ENCODE measurements at places on chromosomes 7 and 10.

DNA sequence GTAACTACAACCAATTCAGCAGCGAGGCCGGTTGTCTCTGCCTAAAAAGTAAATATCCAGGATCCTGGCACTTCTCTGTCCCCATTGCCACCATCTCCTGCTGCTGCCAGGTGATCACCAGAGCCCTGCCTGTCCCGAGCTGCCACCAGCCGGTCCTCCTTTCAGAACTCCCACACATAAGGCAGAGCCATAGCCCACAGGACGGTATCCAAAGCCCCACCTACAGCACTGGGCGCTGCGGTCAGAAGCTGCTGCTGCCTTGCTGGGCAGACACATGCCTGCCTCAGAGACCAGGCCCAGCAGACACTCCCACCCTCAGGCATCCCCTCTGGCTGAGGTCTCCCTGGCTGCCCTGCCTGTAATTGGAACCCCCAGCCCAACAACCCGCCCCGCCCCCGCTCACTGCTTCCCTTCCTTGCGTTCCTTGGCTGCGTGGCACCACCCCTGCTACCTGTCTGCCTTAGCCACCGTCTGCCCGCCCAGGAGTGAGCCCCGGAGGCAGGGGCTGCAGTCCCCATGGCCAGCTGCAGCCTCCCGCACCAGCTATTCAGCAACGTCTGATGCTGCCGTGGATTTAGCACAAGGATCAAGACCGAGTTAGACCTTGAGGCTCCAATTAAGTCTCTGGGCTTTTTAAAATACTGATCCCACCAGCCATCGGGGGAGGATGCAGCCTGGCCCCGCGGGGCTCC is 100.7 kb downstream of the CYTH3 start:
- no peak for DNase-seq

GRCh38 chr7:135822376-135822775 is 73.8 kb upstream of the FAM180A start:
- DNase-seq, result no peak

- no peak for DNase-seq
Measured at GRCh38 chr10:73366381-73367298, 8.0 kb upstream of the CFAP70 start.

- no peak for DNase-seq
Measured at GRCh38 chr7:53340220-53340619, 304.8 kb downstream of the POM121L12 start.

DNA sequence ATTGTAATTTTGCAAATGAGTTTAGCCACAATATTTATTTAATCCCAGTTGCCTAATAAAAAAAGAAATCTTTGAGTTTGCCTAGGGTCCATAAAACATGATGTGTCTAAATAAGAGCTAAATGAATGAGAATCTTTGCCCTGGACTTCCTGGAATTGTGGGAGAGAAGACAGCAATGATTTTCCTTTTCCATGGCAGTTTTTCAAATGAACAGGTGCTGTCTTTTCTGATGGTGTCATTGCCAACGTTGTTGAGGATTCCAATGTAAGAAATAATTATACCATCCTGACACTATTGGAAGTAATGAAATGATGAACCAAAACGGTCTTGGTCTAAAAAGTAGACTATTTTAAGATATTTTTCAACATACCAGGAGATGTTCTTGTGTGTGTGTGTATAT is 984.7 kb upstream of the CELF2 start:
- DNase-seq, result no peak

GRCh38 chr10:113569576-113569975 is 16.7 kb downstream of the HABP2 start:
- no peak for DNase-seq

- no peak for DNase-seq
Measured at GRCh38 chr10:7984896-7985295, 69.6 kb upstream of the GATA3 start.

DNA sequence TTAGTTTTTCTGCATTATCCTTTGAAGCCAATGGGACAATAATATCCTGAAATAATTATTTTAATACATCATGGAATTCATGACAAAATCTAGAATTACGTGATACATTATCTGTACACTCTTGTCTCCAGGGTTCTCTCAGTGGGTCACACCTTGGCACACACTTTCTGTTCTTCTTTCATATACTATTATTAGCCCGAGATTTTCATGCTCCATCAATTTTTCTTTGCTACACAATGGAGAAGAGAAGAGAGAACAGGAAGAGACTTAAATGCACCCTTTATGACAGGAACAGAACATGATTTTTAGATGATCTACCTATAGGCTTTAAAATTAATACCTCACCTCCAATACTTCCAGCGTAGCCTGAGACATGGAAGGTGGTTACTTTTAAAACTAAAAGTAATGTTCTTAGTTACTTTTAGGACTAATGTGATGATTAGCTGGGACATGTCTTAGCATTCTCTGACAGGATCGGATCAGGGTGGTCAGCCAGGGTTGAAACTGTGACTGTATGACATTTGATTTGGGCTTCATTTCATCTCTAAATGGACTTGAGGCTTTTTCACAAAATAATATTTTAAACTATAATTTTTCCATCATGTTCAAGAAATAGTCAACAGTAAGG is 148.2 kb upstream of the WNT16 start:
- DNase-seq, result no peak

DNA sequence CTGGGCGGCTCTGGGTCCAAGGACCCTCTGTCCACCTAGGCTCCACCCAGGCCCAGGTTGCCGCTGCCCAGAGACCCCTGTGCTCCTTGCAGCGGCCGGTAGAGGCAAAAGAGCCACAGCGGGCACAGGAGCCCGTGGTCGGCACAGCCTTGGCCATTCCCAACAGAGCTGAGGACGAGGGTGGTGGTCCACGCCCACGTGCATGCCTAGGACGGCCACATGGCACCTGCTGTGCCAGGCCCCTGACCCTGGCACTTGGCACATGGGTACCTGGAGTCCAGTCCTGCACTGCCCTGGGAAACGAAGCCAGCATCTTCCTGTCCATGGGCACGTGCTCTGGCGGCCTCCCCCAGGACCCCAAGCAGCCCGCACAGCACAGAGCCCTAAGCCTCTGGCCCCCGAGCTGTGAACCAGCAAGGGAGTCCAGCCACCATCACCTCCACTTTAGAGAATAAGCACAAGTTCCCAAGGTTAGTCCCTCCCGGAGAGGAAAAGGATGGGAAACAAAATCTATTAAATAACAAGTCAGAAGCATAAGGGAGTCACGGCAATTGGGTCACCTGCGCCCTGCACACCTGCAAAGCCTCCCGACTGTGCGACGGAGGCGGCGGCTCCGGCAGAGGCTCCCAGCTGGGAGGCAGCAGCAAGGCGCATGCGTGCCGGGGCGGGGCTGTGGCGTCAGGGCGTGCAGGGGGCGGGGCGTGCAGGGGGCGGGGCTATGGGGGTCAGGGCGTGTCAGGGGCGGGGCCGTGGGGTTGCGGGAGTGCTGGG is 59.1 kb downstream of the STK32C start:
- DNase-seq, result peak; percentile 26

- no peak for DNase-seq
Measured at GRCh38 chr10:17548770-17549169, 68.4 kb downstream of the HACD1 start.

DNA sequence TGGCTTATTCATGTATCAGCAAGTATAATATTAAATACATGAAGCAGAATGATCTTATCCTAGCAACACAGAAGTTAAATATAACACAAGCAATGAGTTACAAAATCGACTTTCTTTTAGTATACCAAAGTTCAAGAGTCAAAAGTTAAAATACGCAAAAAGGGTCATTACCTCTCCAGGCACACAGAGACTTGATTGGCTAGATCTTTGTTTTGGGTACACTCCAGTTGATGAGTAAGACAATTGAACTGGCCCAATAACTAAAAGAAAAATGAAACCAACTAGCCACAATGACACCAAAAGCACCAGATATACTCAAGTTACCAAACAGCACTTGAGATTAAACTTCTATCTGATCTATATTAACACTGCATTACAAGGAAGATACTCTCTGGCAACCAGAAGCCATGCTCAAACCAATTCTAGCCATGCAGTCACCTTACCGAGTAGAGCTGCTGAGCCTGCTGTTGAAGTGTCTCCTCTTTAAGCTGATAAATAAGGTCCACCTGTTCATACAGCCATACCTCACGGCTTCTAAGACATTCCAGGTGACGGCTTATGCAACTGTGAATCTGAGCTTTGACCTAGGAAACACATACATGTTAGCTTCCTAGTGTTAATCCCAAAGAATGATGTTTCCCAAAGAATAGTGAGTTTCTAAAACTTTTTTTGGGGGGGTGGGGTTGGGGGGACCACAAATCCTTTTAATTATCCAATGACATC is 15.6 kb downstream of the NCOA4 start:
- DNase-seq, result no peak

DNA sequence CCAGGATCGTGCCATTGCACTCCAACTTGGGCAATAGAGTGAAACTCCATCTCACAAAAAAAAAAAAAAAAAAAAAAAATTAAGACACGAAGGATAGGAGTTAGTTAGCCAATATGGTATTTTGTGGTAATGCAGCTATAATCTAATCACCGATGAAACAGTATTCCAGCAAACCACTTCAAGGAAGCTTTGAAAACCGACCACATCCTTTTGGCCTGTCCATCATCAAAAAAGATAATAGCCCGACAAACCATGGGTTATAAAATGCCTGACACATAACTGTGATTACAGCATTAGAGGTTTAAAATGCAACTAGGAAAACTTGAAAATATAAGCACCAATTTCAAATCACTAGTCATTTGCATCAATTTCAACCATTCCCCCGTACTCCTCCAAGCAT is 728.6 kb upstream of the C7orf33 start:
- no peak for DNase-seq

- DNase-seq, result no peak
Measured at GRCh38 chr10:21173802-21174714, 276.9 kb upstream of the NEBL start.

DNA sequence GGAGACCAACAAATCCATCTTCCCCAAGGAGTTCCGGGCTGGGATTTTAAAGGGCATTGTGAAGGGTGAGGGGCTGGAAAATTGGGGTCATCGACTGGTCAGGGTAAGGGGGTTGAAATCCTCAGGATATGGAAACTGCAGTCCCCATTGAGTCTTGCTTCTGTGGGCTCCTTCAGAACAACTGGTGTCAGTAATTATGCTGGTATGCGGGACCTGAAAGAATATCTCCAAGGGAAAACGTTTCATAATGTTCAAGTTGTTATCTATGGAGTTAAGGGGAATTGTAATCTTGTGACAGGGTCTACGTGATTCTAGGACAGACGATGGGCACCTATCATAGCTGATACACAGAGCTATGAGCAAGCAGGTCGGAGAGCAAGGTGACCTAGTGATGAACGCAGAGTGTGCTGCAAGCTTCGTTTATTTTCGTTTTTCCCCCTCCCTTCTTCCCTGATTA is 494 bp upstream of the RHBDD2 start:
- no peak for DNase-seq

DNA sequence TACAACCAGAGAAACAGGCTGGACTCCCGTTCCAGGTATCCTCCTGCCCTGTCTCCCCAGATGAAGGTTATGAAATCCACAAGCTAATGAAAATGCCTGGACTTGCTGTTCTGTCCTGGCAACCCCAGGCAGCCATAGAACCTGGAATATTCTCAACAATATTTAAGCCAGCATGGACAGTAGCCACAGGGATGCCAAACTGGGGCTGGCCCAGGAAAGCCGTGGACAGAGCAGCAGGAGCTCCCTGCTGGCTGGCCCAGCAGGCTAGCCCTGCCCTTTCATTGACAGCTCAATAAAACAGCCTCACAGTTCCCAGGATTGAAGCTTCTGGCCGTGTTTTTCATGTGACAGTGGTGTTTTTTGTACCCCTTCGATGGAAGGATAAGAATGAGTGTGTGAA is 230.6 kb downstream of the BMPER start:
- DNase-seq, result no peak

DNA sequence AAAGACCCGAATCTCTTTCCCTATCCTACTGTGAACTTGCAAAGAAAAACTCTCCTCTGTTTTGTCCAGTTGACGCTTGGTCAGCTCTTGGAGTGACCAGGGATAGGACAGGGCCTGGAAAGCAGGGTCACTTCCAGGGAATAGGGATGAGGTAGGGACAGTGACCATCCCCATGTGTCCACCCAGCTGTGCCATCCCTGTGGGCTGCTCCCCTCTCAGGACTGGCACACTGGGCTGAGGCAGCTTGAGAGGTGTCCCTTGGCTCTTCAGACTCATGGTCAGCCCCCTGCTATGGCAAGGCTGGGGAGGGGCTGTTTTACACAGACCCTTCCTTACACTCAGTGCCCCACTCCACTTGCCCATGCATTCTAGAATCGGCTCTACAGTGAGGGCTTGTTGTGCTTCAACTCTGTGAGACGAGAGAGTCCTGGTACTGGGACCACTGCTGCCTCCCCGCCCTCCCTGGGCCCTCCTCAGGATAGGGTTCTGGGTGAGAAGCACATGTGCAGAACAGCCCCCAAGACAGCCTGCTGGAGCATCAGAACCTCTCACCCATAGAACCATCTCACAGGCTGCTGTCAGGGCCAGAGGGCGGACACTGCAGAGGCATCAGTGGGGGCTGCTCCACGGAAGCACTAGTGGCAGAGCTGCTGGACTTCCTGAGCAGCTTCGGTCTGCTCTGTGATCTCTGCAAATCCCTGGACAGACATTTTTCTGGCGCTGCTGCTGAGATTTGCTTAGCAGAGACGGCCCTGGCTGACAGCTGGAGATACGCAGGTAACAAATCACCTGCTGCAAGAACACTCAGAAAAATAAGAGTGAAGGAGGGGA is 202.8 kb upstream of the CXCL12 start:
- no peak for DNase-seq

GRCh38 chr10:124142960-124143359 is 49.6 kb upstream of the CHST15 start:
- no peak for DNase-seq

DNA sequence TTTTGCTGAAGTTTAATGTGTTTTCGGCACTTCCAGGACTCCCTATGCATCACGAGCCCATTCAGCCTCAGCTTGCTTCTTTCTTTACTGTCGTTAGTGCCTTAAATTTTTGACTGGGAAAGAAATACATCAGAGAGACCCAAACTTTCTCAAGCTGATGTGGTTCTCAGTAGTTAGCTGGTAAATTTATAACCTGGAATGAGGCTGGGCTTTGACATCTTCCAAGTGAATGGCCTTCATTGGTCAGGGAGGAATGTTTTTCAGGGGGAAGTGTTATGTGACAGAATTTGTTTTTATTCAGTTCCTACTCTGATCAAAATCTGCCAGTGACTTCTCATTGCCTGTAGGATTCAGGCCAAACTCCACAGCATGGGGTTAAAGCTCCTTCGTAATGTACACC is 296.9 kb downstream of the SORCS3 start:
- DNase-seq, result no peak

DNA sequence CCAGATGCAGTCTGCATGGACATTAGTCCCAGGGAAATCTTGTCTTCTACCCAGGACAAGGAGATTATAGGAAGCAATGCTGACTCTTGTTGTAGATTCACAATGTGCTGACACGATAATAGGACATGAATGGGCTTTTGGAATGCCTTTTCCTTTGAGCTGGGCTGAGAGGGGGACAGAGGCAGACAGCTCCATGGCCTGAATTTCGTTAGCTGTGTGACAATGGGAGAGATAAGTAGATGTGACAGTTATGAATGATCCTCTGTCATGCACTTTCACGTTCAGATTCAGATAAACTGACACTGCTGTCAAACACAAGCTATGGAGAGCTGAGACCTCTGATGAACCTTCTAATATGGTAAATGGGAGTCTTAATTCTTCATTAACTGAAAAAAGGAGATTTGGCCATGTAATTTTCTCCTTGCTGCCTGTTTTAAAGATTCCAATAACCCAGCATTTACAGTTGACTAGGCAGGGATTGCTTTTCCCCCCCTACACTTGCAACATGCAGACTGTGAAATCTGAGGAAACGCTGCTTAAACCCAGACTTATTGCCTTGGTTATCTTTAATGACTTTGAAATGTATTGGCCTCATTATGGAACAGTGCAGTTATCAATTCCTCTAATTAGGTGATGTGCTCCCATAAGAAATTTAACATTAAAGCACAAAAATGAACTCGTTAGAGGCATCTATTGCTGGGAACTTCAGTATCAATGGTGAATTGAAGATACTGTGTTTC is 669.3 kb downstream of the AUTS2 start:
- DNase-seq, result no peak
